Fibroblast of the aortic adventitia (primary cell): ENCODE measurements at places on chromosomes 7 and 10. TPM values are rescaled to one million over a fixed set of nuclear protein-coding genes. Genes with fewer than 3 reads are reported as not detected.

C1GALT1 gene
- 14.0 and 90.0 TPM in 2 replicates for total RNA-seq

GRCh38 chr7:13155188-13155587 lies 467.8 kb downstream of the ARL4A start:
- DNase-seq = no peak

DNA sequence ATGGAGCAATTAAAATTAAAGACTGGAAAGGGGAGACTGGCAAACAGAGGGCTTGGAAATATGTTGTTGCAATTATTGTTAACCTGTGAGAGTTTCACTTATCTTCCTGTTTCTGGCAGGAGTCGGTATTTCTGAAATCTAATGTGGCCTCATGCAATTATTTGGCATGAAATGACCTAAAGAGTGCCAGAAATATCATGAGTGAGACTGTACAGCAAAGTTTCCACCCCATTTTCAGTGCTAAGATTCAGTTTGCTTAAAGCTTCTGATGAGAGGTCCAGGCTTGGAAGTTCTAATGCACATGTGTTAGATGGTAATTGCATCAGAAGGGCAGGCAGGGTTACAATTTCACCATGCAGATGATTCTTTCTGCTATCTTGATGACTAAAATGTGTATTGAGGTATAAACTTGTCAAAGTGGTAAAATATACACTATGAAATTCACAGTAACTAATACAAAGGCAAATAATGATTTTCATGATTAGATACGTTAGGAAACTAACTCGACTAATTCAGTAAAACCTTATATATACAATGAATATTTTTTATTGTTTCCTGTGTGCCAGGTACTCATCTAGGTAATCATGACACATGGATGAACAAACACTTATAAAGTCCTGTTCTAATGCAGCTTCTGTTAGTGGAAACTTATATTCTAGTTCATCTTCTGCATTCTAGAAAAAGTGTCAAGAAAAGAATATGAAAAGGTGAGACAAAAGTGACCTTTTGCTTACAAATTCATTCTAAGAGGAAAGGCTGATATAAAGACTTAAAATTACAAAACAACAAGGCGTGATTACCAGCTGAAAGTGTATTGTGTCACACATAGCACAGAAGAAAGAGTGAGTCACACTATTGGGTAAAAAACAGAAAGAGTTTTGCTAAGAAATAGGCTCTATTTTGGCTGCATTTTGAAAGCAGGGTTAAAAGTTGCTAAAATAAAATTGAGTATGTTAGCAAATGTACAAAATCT lies 533.4 kb upstream of the SEMA3D start:
- peak; percentile 93 for DNase-seq

CFAP46 gene
- total RNA-seq = 0.09 and 1.5 TPM in 2 replicates

- DNase-seq = no peak
These were observed 581.2 kb upstream of the MGMT start for GRCh38 chr10:128885573-128886555.

- DNase-seq = no peak
These were observed 53.0 kb upstream of the BAMBI start for GRCh38 chr10:28624351-28624750.

DNA sequence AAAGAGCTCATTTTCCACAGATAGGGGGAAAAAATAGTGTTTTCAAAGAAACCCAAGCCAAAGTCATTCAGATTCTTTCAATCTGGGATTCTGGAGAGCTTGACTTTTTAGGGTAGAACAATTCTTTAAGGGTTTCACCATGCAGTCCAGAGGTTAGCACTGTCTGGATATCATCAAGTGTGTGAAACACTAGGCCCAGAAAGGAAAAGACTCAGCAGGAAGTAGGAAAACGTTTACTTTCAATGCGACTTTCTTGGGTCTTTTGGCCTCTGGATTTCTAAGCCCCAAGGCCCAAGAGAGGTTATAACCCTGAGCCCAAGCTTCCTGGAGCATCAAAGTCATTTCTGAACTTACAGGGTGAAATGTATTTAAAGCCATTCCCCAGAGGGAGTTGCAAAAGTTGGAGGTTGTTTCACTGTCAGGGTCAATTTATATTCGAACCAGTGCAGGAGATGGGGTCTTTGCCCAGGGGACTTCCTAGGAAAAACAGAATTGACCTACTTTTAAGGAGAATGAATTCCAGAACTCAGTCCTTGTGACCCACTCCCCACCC lies 158.0 kb downstream of the C7orf25 start:
- DNase-seq = no peak

- DNase-seq = no peak
These were observed 22.3 kb upstream of the AGR3 start for GRCh38 chr7:16904076-16904475.
